ENCODE measurements at places on chromosomes 4 and X.

DNA sequence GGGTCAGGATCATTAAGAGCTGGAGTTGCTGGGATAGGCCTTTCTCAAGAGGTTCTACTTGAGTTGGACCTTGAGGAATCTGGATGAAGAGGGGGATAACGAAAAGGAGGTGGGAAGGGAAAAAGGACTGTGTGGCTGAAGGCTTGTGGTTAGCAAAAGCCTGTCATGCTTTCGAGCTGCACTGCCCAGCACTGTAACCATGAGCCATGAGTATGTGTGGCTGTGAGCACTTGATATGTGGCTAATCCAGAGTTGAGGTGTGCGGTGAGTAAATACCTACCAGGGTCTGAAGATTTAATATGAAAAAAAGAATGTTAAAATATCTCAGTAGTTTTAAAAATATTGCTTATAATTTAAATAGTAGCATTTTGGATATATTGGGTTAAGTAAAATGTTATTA, 11.4 kb downstream of the TMEM165 start:
- no peak for DNase-seq

GRCh38 chr4:143185253-143186107, 763 bp downstream of the USP38 start:
- DNase-seq = no peak

GRCh38 chrX:16578218-16578617, 71.7 kb upstream of the S100G start:
- no peak for DNase-seq

DNA sequence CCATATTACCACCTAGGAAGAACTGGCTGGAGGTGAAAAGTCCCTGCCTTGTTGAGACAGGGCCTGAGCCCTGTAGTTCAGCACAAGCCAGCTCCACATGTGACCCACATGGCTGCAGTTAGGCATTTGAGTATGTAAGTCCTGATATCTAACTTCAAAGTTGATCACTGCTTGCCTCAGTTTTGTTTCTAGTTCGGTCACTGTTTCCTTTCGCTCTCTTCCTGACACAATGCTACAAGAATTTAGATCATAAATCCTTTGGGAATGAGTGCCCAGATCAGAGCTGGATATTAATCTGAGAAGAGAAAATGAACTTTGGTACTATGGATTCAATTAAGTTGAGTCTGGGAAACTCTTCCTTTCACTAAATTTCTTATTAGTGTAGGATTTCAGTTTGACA, 48.4 kb downstream of the AKAP4 start:
- DNase-seq = no peak

Measured in stimulated activated CD8-positive, alpha-beta memory T cell treated with anti-CD3 and anti-CD28 coated beads, Interleukin-15, amount 100 ng/mL, for 1 hour (primary cell).